ENCODE measurements at places on chromosomes 2 and 18.

- no peak for DNase-seq
Measured at GRCh38 chr18:35495536-35496314, 2.0 kb downstream of the INO80C start.

GRCh38 chr2:102278720-102279390, 32.5 kb upstream of the IL1RL1 start:
- DNase-seq, result no peak

DNA sequence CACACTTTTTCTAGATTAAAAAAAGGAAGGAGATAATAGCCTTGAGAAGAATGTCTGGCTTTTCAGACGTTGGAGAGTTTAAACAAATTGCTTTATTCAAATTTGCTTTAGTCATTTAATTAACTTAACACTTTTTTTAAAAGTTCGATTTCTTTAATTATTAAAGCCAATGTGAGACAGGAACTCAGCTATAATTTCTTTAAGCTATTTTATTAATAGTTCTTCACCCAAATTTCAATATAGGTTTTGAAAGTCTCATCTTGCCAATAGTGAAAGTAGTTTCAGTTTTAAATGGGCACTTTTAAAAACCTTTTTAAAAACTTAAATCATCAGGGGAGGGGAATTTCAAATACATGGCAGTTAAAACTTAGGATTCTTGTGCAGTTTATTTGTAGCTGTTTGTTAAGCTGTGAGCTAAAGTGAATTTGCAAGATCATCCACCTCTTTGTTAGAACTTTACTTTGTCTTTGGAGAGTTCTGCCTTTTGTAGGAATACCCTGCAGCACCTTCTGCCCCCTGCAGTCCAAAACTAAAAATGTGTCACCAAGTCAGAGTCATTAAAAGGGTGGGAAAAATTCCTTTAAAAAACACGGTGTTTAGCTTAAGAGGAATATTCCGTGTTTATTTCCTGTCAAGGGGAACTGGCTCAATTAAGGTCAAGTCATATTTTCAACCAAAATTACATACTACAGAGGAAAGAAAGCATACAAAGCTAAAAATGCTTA, 4.6 kb downstream of the TGIF1 start:
- no peak for DNase-seq

DNA sequence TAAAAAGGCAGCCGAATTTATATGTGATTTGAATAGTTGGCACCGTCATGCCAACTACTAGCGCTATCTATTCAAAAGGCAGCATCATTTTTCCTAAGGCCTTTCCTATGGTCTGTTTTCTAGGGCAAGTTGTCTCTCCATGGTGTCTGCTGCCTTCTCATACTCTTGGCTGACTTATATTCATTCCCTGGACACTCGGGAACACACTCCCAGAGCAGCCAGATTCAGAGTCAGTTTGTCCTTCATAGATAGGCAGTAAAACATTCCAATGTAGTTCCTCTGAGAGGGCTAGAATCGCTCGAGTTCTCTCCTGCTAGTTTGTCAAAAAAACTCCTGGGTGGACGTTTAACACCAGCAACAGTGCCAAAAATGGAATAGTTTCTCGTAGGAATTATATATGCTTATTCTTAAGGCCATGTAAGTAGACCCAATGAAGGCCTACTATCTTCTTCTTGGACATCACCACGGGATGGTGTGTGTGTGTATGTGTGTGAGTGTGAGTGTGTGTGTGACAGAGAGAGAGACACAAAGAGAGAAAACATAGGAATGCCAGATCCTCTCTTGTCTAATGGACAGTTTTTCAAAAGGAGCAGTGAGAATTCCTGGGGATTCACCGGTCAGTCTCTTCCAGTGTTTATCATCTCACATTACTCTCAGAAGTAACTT, 129.3 kb upstream of the CTAGE1 start:
- no peak for DNase-seq

DNA sequence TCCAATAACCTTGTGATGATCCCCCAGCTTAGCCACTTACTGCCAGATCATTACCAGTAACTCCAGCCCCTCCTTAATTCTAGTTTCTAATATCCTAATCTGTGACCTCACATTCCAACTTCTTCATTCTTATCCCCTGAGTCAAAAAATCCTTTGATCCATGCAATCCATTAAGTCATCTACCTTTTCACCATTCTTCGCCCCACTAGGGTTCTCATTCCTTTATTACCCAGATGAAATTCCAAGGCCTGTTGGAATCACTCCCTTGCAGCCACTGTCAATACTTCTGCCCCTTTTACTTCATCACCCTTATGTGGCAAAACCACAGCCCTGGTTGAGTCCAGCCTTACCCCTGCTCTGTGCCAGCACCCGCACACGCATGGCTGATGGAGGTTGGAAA, 20.3 kb upstream of the IL36G start:
- DNase-seq, result no peak

GRCh38 chr18:40902436-40902835, 1052.6 kb upstream of the PIK3C3 start:
- DNase-seq, result no peak

DNA sequence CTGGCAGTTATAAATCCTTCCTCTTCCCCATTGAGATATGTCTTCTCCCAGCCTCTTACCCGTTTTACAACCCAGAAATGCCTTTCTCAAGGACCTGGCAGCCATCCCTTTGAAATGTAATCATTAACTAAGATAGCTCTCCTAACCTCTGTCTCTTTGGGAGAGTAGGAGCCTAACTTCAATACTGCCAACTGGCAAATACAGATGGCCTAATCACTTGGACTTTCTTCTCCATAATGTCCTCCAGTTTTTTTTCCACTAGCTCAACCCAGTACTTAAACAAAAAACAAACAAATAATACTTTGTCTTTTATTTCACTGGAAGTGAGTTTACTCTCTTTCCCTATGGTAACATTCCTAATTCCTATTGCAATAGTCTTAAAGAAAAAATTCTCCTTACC, 1391.1 kb downstream of the SUCLG1 start:
- DNase-seq, result no peak

GRCh38 chr18:41144441-41144840, 810.6 kb upstream of the PIK3C3 start:
- DNase-seq, result no peak

DNA sequence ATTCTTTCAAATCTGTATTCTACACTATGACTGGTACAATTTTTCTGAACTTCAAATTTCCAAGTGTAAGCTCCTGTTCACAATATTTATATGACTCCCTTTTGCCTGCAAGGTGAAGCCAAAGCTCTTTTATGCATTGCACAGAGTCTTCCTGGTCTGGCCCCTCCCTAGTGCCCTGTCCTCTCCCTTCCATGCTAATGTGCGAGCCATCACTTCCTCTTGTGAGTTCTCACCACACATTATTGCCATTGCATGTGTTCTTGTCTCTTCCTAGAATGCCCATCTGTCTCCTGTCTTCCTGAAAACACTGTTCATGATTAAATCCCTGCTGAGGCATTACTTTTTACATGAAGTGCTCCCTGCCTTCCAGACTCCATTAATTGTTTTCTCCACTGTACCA, 169.9 kb downstream of the MC4R start:
- DNase-seq, result no peak

GRCh38 chr18:49846361-49846662, 33.0 kb upstream of the ACAA2 start:
- no peak for DNase-seq

DNA sequence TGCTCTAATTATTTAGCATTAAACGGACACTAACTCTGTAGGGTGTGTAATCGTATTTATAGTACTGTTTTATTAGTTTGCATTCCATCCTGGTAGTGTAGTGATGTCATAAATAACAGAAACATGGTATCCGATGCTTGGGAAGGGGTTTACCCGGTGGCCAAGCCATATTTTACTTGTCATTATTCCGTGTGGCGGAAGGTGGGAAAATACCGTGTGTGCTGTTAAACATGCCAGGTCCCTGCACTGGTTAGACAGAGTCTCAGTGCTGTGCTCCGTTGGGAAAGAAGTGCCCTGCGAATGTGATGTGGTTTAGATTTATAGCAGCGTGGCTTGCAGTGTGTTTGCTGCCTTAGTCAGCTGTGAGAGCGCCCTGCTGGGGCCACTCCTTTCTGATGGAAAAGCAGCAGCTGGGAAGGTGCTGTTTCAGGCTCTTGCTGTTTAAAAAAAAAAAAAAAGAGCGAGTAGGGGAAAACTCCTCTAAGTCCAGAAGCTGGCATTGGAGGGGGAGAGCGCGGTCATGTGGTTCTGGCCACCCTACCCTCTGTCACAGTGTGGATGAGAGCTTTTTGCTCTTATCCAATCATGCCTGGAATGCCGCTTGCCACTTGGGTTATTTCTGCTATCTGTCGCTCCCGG, 211.0 kb downstream of the NEDD4L start:
- DNase-seq, result no peak

GRCh38 chr2:8452296-8452695, 229.6 kb upstream of the ID2 start:
- DNase-seq, result no peak

GRCh38 chr2:64283641-64284361, 139.6 kb upstream of the PELI1 start:
- DNase-seq, result no peak

- no peak for DNase-seq
Measured at GRCh38 chr2:210859314-210859713, 302.9 kb downstream of the CPS1 start.

- DNase-seq, result no peak
Measured at GRCh38 chr18:13915391-13915790, at the start of gene MC2R. MC2R (minus strand) TSS chr18:13915536; CDS start chr18:13885518, 30,018 bp downstream.

- no peak for DNase-seq
Measured at GRCh38 chr18:74836296-74837139, 238.8 kb downstream of the ZNF407 start.

- DNase-seq, result no peak
Measured at GRCh38 chr2:181766129-181766528, 85.8 kb upstream of the NEUROD1 start.

GRCh38 chr2:25014631-25015030, 27.2 kb upstream of the EFR3B start:
- no peak for DNase-seq

- no peak for DNase-seq
Measured at GRCh38 chr2:172922815-172923214, 152.8 kb upstream of the MAP3K20 start.

GRCh38 chr2:177772529-177772928, 300.0 kb downstream of the PDE11A start:
- no peak for DNase-seq

DNA sequence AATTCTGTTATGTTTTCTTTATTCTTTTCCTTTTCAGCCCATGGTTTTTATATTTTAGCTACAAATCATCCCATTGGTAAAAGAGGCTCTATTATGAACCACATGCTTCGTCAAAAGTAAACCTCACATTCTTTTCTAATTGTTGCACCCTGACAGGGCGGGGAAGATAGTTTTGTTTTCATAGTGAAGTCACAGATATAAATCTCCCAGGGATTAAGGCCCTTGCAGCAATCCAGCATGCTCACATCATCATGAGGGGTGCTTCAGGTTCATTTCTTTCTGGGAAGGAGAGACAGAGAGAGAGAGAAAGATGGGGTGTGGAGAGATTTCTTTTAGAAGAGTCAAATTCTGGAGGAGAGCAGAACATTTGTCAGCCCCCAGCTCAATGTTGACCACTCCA, 124.5 kb upstream of the CDC42EP3 start:
- no peak for DNase-seq

DNA sequence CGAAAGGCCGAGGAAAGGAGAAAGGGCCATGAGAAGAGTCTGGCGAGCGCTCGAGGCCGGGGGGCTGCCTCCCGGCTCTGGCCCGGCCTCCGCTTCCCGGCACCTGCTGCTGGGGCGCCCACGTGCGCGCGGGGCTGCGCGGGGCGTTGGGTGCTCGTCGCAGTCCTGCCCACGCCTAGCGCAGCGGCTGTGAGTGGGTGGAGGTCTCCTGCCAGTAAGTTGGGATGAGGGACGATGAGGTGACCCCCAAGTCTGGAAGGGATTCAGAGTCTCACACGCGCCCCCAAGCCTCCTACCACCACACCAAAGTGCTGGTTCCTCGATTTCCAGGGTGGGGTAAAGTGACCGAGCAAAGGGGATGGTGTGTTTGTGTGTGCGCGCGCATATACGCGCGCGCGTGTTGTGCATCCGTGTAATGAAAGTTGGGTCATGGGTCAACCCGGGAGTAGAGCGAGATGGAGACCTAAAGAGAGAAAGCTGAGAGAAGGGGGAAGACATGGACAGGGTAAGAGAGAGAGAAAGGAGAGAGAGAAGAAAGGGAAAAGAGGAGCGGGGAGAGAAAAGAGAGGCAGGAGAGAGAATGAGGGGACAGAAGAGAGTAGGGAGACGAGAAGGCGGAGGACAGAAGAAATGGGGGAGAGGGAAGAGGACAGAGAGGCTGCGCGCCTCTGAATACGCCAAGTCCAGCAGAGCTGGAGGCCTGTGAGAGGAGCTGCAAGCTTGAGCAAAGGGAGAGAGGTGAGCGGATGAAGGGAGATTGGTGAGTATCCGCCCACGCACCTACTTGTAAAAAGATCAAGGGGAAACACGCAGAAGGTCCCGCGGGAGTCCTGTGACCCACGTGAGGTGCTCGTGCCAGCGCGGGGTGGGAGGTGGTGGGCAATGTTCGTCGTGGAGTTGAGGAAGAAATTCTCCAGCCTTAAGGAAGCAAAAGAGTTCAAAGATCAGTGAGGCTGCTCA, 1.7 kb upstream of the NETO1 start:
- no peak for DNase-seq

GRCh38 chr2:2683606-2684224, 352.6 kb upstream of the MYT1L start:
- no peak for DNase-seq

DNA sequence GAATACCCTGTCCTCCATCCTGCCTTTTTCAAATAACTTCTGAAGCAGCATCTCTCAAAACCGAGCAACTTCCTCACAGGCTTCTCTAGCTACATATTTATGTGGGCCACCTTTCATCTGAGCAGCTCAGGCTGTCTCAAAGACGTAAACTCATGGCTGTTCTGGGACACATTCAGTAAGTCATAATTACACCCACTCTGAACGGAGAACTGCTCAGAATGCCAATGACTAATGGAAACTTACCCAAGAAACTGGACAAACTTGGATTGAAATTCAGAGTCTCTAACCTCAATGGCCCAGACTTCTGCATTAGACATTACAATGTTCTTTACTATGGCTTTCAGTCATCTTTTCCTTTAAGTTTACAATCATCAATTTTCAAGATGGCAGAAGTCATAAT, 145.2 kb downstream of the RAD51AP2 start:
- DNase-seq, result no peak

- no peak for DNase-seq
Measured at GRCh38 chr2:235860871-235861270, 307.3 kb downstream of the GBX2 start.

- DNase-seq, result no peak
Measured at GRCh38 chr2:11404376-11405073, 60.1 kb upstream of the ROCK2 start.

- DNase-seq, result no peak
Measured at GRCh38 chr18:40707797-40708196, 1247.2 kb upstream of the PIK3C3 start.

GRCh38 chr18:74110976-74111375, 36.7 kb downstream of the FBXO15 start:
- no peak for DNase-seq

GRCh38 chr2:80363791-80364349, 59.3 kb upstream of the LRRTM1 start:
- no peak for DNase-seq

GRCh38 chr2:31205186-31205585, 12.1 kb downstream of the CAPN14 start:
- DNase-seq, result no peak

Measured in esophagus squamous epithelium (tissue), 5 donors.